Amniotic epithelial cell (primary cell): ENCODE measurements at places on chromosomes 1 and 21.

- no peak for DNase-seq
These were observed 782 bp downstream of the PCAT6 start for GRCh38 chr1:202811296-202812175.

DNA sequence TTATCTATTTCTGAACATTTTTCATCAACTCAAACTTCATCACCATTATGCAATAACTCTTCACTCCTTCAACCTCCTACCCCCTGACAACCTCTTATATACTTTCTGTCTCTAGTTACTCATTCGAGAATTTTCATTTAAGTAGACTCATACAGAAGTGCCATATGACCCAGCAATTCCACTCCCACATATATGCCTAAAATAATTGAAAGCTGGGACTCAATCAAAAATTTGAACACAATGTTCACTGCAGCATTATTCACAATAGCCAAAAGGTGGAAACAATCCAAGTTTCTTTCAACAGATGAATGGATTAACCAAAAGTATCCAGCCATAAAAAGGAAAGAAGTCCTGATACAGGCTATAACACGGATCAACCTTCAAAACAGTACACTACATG, 24.1 kb downstream of the COL11A1 start:
- peak; percentile 15 for DNase-seq

DNA sequence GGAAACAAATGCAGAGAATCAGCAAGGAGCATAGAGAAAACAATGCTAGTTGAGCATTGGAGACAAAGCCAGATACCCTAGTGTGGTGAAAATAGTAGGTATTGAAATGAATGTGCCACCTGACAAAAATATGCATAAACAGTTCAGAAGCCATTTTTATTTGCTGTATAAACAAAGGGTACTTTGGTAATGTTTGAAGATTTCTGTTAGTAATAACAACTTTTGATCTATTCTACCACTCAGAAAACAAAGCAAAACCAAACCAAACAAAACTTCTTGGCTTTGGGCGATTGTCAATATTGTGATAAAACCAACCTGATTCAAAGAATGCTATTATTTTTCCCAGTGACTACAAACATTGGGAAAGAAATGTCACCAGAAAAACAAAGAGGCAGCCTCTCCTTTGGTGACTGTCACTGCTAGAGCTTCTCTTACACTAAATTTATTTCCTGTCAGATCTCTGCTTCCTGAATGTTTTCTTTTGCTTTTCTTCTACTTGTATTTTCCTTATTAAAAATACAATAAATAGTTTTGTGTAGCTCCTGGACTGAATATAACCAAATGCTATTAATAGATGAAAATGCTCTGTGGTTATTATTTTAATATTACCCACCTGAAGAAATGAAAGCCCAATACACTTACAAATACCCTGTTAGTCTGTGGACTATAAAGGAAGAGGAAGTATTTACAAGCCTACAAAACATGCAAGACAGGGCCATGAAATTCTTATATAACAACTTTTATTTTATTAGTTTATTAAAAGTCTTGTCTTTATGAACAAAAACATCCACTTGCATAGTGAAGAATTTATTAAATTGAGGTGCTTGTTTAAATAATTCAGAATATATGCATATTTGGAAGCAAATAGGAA, 5.7 kb downstream of the ATP6V1G3 start:
- no peak for DNase-seq

DNA sequence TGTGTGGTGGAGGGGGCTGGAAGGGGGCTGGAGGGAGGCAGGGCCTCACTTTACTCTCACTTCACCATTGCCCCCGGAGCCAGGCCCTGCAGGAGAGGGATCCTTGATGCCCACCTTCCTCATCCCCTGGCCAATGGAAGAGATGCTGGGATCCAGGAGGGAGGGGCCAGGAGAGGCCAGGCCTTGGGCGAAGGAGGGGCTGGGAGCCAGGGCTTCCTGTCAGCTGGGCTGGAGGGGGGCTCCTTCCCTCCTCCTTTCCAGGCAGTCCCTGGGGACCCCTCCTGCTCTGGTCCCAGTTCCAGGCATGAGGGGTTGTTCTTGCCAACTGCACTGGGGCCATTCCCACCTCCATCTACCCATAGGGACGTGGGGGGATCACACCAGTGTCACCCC, 5.7 kb downstream of the AHDC1 start:
- DNase-seq, result no peak

GRCh38 chr1:53089478-53090226, 27.6 kb downstream of the PODN start:
- no peak for DNase-seq

GRCh38 chr1:77399250-77400086, 117.6 kb downstream of the AK5 start:
- DNase-seq, result no peak

- no peak for DNase-seq
These were observed 54.9 kb upstream of the ZNF678 start for GRCh38 chr1:227508431-227508830.

DNA sequence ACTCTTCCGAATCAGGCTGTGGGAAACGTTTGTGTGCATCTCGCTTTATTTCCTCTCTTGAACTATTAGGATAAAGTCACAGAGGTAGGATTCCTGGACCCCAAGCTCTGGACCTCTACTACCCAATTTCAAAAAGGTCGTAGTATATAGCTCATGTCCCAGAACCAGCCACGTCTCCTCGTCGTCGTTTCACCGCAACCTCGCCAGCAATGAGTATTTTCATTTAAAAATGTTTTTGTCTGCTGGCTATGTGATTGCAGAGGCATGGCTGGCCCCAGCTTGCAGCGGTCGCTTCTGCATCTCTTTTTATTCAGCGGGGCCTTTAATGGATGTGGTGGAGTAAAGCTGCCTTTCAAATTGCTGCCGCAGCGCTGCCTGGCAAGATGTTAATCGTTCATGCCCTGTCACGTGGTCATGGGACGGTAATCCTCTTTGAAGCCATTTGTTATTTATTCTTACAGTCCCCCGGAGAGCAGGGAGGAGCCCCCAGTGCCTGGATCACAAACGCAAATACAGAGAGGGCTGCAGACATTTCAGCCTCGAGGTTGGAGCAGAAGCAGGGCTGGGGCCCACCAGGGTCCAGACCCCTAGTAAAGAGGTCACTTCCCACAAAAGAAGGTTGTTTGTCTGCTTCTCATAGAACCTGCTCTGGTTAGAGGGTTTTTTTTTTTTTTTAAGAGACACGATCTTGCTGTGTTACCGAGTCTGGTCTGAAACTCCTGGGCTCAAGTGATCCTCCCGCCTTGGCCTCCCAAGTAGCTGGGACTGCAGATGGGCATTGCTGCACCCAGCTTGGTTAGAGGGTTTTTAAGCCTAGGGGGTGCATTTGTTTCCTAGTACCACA, 11.6 kb upstream of the NPHP4 start:
- no peak for DNase-seq

- no peak for DNase-seq
These were observed 3.1 kb downstream of the MORN1 start for GRCh38 chr1:2388004-2388913.

GRCh38 chr21:16797966-16798365, 714.9 kb upstream of the CXADR start:
- DNase-seq, result no peak
